Stimulated activated CD4-positive, alpha-beta T cell treated with anti-CD3 and anti-CD28 coated beads, Interleukin-15, amount 100 ng/mL, for 24 hours (primary cell): ENCODE measurements at places on chromosomes 6 and 20.
A peak's percentile ranks its signal among the peaks of the same experiment; 100 is the strongest.

- DNase-seq = no peak
Observed at GRCh38 chr6:32060966-32061655, 22.9 kb downstream of the CYP21A2 start.

GRCh38 chr6:142306736-142307135, 4.9 kb downstream of the ADGRG6 start:
- DNase-seq = no peak

DNA sequence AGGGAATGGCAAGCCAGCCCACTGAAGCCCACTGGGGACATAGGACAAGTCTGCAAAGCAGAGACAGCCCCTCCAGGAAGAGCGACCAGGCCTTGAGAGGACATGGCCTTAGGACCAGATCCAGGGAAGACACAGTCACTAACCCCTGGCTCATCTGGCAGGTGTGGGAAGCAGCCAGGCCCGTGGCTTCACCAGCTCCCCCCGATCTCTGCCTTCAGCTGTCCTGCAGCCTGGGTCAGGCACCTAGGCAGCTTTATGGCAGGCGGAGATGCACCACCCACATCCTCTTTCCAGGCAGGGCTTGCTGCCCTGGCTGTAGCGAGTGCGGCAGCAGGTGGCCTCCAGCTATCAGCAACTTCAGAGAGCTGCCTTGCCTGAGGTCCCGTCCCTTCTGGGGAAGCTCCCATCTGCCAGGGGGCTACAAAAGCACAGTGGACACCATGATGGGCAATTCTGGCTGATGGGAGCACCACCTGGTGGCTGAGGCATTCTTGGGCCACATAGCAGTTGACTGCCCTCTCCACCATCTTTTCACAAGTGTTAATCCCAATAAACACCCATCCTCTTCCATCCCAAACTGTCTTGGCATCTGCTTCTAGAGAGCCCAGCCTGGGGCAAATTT, 85.8 kb downstream of the DZANK1 start:
- no peak for DNase-seq

- DNase-seq = no peak
Observed at GRCh38 chr6:168061269-168062210, 17.5 kb downstream of the FRMD1 start.

DNA sequence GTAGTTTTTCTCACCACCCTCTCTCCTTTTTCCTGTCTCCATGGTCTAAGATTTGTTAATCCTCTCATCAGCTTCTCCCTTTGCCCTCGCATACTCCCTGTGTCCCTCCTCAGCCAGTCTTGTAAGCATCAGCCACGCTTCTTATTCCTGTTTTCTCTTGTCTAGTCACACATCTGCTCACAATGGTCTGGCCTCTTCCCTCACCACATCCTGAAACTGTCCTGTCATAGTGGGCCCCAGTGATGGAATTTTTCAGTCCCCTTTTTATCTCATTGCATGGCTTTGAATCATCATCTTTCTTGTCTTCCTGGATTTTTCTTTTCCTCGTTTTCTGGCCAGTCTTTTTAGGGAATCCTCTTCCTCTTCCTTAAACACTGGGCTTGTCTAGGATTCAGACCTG, 57.2 kb downstream of the GFRA4 start:
- no peak for DNase-seq

- no peak for DNase-seq
Observed at GRCh38 chr6:155004576-155005372, 9.7 kb downstream of the TIAM2 start.

DNA sequence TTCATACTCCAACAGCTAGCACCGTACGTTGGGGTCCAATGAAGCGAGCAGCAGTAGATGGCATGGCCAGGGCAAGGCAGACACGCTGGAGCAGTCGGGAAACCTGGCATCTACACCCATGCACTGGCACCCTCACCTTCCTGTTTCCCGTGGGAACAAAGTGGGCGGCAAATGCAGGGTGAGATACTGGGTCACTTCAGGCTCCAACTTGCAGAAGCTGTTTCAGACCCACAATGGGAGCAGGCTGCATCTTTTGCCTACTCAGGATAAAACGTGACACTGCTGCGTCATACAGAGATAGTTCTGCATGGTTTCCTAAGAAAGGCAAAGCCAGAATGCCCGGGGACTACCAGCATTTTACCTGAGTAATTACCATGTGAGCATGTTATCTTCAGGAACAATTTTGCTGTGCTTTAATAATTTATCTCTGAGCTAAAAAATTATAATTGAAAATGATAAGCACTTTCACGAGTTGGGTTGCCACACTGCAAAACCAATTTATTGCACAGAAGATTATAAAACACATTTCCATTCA, 10.9 kb upstream of the CD93 start:
- DNase-seq = no peak

- DNase-seq = no peak
Observed at GRCh38 chr20:49268600-49269365, 9.1 kb downstream of the ZNFX1 start.

- peak; percentile 76 for DNase-seq
Observed at GRCh38 chr6:166097914-166098522, 69.6 kb downstream of the TBXT start.

DNA sequence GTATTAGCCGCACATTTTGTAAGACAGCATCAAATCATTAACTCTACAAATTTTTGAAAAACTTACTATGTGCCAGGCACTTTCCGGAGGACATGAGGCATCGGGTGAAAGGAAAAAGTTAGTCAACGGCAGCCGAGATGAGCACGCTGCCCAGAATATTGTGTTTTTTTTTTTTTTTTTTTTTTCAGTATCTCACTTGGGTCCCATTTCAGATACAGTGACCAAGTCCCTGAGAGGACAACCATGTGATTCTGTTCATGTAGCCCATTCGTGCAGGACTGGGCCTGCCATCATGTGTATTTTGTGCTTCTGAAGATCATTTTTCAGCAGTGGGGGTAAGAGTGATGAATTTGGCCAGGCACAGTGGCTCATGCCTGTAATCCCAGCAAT, 1.3 kb downstream of the SLA2 start:
- peak; percentile 72 for DNase-seq
